ENCODE measurements at places on chromosomes 6 and 20.

- DNase-seq = no peak
Observed at GRCh38 chr6:52573295-52573694, 3.6 kb downstream of the TRAM2 start.

- DNase-seq = no peak
Observed at GRCh38 chr20:35870541-35871258, 83.6 kb downstream of the SCAND1 start.

DNA sequence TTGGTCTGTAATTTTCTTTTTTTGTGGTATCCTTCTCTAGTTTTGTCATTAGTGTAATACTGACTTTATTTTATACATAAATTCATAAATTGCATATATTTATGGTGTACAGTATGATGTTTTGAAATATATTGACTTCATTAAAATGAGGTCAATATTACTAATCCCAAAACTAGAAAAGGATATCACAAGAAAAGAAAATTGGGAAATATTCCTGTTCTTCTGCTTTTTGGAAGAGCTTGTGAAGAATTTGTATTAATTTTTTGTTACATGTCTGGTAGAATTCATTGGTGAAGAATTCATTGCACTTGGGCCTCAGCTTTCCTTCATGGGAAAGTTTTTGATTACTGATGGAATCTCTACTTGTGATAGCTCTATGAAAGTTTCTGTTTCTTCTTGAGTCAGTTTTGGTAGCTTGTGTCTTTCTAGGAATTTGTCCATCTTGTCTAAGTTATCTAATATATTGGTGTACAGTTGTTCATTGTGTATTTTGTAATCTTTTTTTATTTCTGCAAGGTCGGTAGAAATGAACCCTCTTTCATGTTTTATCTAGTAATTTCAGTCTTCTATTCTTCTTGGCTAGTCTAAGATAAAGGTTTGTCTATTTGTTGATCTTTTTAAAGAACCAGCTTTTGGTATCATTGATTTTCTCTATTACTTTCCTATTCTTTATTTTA is 11.3 kb upstream of the ZNF451 start:
- DNase-seq = no peak

DNA sequence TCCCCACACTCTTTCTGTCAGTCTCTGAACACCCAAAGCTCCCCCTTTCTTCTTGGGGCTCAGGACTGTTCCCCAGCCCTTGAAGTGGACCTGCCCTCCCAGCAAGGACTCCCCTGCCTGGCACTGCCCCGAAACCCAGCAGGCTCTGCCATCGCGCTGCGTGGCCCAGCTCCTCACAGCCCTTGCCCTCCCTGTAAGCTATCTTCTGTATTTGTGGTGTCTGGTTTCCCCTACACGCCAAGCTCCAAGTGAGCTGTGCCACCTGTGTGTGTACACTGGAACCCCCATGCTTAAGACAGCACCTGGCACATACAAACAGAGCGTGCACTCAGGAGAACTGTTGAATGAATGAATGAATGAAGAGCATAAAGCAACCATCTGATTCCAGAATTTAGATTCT is 57.7 kb downstream of the TMEM242 start:
- DNase-seq = no peak

GRCh38 chr20:61668065-61668650 is 397.5 kb downstream of the TAF4 start:
- no peak for DNase-seq

- no peak for DNase-seq
Observed at GRCh38 chr6:166203003-166203640, 35.5 kb upstream of the TBXT start.

- DNase-seq = no peak
Observed at GRCh38 chr6:3571836-3572235, 115.0 kb upstream of the SLC22A23 start.

GRCh38 chr6:25402125-25402524 is 123.0 kb downstream of the CARMIL1 start:
- no peak for DNase-seq

DNA sequence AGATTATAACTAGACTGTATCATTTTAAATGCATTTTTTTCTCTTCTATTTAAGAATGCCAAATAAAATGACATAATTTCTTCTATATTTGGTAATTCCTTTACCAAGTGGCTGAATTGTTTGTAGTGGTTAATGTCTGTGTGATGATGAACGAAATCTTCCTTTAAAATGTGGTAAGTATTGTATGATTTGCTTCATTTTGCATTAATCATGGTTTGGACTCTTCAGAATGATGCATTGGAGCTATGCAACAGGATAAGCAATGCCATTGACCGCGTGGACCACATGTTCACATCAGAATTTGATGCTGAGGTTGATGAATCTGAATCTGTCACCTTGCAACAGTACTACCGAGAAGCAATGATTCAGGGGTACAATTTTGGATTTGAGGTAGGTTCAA is 99.6 kb downstream of the MAP3K4 start:
- no peak for DNase-seq

All from activated T-helper 9 cell treated with anti-CD3 and anti-CD28 coated beads, Interleukin-2, amount 50 U/mL, for 16 hours (primary cell).